NK-92 treated with Interleukin-12 subunit alpha and Interleukin-12 subunit beta, amount 100 ng/mL, for 24 hours (cell line): ENCODE measurements at places on chromosomes 13 and 19.

GRCh38 chr13:20667857-20668437, 35.6 kb upstream of the IL17D start:
- DNase-seq: peak; percentile 14

GRCh38 chr19:33430674-33431277, 57.3 kb downstream of the CEBPG start:
- DNase-seq: peak; percentile 34

- no peak for DNase-seq
Measured at GRCh38 chr13:44760434-44760833, 184.3 kb upstream of the TSC22D1 start.

GRCh38 chr13:23129331-23129730, 51.4 kb upstream of the SGCG start:
- DNase-seq: no peak

GRCh38 chr19:12198136-12198535, 35.2 kb downstream of the ZNF136 start:
- DNase-seq: no peak

- DNase-seq: peak; percentile 69
Measured at GRCh38 chr13:102591988-102592781, 4.6 kb upstream of the TPP2 start.
